ENCODE measurements at places on chromosomes 11 and 22.

DNA sequence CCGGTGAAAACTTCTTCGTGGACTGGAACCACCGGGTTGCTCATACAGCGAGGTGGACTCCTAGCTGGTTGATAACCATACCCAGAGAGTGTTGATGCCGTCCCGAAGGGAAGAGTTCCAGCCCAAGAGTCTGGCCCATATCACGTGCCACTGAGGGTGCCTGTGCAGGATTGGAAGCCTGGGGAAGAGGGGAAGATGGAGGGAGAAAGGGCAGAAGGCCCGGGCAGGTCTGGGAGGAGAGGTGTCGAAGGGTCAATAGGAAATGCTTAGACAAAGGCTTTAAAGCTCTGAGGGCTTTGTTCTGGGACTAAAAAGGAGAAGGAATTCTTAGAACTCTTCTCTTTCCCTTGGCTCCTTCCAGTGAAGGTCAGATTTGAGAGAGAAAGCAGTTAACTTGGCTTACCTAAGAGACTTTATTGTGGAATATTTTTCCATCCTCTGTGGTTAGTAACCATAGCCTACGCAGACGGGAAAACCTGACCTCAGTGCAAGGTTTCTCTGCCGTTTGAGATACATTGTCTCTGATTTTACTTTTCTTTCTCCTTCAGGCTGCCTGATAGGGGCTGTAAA, 70.5 kb downstream of the JAM3 start:
- DNase-seq = no peak

- DNase-seq = no peak
Observed at GRCh38 chr22:50325444-50326224, 1.2 kb downstream of the DENND6B start.

- DNase-seq = no peak
Observed at GRCh38 chr22:20867179-20868024, 8.6 kb downstream of the SNAP29 start.

DNA sequence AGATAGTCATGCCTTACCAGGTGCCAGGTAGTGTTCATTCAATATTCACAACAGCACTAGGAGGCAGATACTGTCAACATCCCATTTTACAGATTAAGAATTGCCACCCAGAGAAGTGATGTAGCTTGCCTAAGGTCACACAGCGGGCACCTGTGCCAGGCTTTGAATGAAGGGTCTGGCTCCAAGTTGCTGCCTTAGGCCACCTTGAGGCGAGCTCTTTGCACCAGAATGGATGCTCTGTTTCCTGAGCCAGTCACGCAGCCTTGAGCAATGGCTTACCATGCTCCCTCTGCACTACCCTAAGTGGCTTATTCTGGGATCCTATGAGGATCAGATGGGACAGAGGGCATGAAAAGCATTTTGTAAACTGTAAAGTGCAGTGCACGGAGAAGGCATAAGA, 25.1 kb upstream of the TIMP3 start:
- no peak for DNase-seq

- DNase-seq = no peak
Observed at GRCh38 chr11:35043936-35044335, 95.0 kb upstream of the CD44 start.

DNA sequence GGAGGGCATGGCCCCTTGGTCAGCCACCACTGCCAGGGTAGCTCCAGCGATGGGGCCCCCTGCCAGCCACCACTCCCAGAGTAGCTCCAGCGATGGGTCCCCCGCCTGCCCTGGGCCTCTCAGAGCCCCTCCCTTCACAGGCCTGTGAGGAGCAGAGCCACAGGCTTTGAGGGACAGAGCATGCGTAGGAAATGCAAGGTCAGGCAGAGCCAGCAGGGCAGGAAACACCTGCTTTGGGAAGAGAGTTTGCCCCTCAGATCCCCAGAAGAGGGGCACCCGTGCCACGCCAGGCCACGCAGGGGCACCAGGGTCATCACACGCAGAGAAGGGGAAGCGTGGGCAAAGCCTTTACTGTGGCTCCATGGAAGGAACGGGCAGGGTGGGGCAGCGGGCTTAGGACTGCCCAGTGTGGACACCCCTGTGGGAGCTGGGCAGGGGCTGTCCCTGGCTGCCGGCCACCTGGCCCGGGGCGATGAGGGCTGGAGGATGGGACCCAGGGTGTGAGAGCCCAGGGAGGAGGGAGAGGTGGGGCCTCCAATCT, 477.8 kb downstream of the BRD1 start:
- DNase-seq = no peak

- no peak for DNase-seq
Observed at GRCh38 chr11:36155770-36156160, 133.5 kb downstream of the COMMD9 start.

DNA sequence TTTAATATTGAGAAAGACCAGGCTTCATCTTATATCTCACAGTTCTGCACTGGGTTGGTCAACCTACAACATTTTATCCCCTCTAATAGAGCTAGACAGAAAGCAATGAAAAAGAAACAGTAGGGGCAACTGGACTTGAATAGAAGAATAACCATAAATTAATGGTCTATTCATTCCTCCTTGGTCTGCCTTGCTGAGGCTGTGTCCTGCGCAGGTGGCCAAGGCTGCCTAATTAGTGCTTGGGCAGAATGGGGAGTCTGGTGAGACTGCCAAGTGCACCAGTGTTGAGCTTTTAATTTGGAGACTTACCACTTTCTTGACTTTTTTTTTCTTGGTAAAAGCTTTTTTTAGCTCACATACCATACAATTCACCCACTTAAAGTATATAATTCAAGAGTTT, 35.0 kb upstream of the SPON1 start:
- DNase-seq = no peak

- DNase-seq = no peak
Observed at GRCh38 chr11:61072316-61073109, 29.8 kb upstream of the CD5 start.

DNA sequence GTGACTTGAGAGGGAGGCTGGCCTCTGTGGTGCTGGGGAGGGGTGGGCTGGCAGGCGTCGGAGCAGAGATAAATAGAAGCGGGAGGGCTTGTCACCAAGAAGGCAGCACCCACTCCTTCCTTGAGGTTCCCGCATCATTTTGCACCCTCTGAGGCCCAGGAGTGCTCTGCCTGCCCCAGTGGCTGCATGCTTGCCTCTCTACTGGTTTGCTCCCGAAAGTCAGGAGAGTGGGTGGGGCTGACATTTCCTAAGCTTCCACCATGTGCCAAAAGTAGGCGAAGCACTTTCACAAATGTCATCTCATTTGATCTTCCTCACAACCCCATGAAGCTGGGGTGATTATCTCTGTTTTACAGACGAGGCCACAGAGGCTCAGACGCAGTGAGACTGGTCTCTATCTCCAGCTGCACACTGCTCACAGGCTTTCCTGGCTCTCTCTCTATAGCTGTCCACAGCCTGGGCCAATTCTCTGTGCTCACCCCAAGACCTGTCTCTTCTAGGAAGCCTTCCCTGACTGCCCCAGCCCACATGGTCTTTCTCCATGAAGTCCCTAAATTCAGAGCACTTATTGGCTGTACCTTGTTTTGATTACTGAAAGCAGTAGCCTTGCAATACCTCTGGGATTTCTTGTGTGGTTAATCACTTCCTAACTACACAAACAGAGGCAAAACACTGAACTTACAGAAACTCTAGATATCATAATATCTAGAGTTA, 2.6 kb upstream of the UCP3 start:
- peak; percentile 16 for DNase-seq

GRCh38 chr11:104343578-104343977, 179.6 kb upstream of the PDGFD start:
- DNase-seq = no peak

- DNase-seq = no peak
Observed at GRCh38 chr11:130170345-130170744, 10.8 kb downstream of the ST14 start.
